Activated CD8-positive, alpha-beta memory T cell treated with anti-CD3 and anti-CD28 coated beads, Interleukin-2, amount 50 U/mL, for 48 hours (primary cell): ENCODE measurements at places on chromosomes 16 and 17.

DNA sequence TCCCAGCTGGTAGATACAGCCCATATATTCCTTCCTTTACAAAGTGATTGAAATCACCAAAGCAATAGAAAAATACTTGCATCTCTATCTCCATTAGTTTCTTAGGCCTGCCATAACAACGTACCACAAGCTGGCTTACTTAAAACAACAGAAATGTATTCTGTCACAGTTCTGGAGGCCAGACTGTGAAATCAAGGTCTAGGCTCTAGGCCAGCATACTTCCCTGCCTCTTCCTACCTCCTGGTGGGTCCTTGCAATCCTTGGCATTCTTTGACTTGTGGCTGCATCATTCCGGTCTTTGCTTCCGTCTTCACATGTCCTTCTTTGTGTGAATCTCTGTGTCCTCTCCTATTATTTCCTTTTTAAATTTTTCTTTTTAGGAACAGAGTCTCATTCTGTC lies 62.5 kb downstream of the ERCC4 start:
- DNase-seq = no peak

DNA sequence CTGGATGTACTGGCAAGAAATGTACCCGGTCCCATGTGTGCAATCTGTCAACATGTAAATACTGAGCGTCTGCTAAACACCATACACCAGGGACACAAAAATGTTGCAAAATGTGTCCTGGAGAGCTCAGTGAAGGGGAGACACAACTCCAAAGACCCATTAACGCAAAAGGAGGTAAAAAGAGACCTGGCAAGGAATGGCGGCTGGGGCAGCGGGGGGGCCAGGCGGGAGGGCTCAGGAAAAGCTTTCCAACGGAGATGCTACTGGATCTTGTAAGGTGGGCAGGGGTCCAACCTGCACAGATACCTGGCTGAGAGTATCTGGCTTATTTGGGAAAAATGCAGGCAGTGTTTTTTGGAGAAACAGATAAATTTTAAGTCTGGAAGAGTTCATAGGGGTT lies 40.7 kb downstream of the ADCY9 start:
- no peak for DNase-seq

- no peak for DNase-seq
Observed at GRCh38 chr17:10614536-10615155, 42.5 kb downstream of the MYH3 start.

- peak; percentile 55 for DNase-seq
Observed at GRCh38 chr17:21283482-21284318, 811 bp upstream of the MAP2K3 start.

GRCh38 chr16:59604354-59604753 lies 870.2 kb upstream of the GOT2 start:
- no peak for DNase-seq

DNA sequence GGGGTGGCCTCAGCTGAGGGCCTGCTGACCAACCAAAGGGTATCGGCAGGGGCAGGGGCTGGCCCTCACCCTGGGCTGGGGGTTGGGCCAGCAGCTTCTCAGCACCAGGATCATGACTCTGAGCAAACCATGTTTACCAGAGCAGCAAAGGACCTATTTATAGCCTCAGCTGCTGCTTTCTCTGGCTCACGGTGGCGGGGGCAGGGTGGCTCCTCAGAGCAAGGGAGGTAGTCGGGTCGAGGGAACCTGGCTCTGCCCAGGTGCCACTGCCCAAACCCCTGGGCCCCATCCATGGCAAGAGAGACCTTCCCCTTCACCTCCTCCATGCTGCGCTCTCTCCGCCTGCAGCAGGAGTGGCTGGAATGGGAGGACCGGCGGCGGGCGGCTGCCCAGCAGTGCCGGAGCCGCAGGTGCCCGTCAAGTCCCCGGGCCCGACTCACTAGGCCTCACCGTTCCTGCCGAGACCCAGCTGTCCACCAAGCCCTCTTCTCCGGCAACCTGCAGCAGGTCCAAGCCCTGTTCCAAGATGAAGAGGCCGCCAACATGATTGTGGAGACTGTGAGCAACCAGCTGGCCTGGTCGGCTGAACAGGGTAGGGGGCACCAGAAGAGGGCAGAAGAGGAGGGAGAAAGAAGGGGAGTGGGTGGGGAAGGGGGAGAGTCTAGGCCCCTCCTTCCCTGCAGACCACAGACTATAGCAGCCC lies at the start of gene ASB16:
ASB16 (plus strand) TSS at position 206 of the 703 bp plus-strand sequence; CDS start at position 292, 86 bp downstream.
- no peak for DNase-seq

DNA sequence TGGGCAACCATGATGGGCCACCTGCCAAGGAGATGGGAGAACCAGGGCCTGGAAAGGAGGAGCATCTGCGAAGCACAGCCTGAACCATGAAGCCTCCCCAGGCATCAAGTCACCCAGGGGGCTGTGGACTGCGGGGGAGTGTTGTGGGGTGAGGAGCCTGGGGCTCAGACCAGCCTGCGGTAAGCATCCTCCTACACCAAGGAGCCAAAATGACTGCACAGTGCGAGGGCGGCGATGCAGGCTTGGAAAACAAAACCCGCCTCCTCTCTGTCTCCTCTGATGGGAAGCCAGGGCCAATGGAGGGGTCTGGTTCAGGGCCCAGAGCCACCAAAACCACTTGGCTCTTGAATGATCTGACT lies 18.1 kb upstream of the MAF start:
- DNase-seq = peak; percentile 62

- DNase-seq = no peak
Observed at GRCh38 chr17:5413682-5414081, 5.8 kb downstream of the NUP88 start.

DNA sequence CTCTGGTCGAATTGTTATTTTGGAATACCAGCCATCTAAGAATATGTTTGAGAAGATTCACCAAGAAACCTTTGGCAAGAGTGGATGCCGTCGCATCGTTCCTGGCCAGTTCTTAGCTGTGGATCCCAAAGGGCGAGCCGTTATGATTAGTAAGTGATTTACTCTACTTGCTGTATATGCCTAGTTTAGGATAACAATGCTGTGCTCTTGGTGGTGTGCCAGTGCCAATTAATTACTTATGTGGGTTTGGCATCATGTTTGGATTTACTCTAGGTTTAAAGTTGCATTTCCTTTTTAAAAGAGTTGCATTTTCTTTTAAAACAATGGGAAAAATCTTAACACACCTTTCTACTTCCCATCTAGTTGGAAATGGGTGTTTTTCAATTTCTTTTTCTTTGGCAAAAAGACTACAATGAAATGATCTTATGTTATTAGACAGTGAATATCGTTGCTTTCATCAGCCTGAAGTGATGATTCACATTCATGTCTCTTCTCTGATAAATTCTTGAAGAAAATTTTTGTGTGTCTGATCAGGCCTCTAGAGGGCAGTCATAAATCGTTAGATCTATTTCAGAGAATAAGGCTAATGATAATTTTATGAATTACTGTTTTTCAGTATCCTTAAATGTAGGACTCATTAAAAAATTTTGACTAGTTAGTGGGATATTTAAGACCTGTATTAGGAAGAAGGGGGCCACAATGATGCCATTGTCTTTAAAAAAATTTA lies 5.6 kb downstream of the SF3B3 start:
- no peak for DNase-seq

DNA sequence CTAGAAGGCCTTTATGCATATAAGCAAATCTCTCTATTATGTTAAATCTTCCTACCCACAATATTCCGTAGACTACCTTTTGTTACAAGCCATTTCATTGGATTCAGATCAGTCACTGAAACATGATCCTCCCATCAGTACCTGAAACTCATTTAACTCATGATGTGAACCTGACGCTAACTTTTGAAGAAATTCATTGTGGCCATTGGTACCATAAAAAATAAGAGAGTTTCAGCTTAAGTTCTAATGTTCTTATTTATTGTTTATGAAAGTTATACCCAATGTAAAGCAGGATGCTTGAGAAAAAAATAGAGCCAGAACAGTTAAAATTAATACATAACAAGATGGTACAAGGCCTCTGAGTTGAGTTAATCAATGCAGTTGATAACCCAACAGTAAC lies 439.6 kb downstream of the KCNJ2 start:
- DNase-seq = no peak

GRCh38 chr16:77679901-77680300 lies 42.4 kb upstream of the NUDT7 start:
- no peak for DNase-seq

GRCh38 chr16:85515830-85516397 lies 97.2 kb upstream of the GSE1 start:
- DNase-seq = no peak

- peak; percentile 67 for DNase-seq
Observed at GRCh38 chr16:2912330-2913199, 834 bp downstream of the FLYWCH1 start.

- no peak for DNase-seq
Observed at GRCh38 chr16:87303431-87303930, 13.7 kb downstream of the C16orf95 start.

- DNase-seq = no peak
Observed at GRCh38 chr16:46923513-46924295, 39.5 kb downstream of the GPT2 start.

- no peak for DNase-seq
Observed at GRCh38 chr16:57070424-57070823, 22.0 kb upstream of the CPNE2 start.

GRCh38 chr17:56624309-56624708 lies 30.8 kb downstream of the NOG start:
- DNase-seq = no peak

DNA sequence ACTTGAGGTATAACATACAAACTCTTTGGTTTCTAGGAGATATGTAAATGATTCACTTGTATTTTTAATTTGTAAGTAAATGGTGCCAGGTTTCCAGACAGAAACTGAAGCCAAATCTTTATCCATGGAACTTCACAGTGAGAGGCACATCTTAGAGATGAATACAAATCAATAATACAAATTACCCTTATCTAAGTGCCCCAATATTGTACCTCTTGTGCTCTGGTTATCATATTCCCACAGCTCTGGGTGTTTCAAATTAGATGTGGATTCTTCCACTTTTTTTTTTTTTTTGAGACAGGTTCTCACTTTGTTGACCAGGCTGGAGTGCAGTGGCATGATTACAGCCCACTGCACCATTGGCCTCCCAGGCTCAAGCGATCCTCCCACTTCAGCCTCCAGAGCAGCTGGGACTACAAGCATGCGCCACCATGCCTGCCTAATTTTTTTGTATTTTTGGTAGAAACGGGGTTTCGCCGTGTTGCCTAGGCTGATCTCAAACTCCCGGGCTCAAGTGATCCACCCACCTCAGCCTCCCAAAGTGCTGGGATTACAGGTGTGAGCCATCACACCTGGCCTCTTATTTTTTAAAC lies 38.0 kb upstream of the DHX40 start:
- DNase-seq = no peak

DNA sequence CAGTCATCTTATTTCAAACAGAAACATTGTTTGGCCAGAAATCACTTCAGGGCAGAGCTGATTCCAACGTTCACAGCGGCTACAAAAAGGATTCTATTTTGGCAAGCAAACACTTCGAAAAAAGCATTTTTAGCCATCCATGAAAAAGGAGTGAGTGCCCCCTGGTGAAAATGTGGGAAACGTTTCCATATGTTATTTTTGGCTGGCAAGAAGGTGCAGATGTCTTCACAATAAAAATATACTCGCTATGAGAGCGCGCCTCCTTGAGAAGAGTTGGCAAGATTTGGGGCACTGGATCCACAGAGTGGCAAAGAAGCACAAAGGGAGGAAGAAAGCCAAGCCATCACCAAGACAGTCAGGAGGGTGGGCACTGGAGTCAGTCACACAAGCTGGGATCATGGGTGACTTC lies 191.1 kb downstream of the CHD9NB start:
- DNase-seq = no peak

DNA sequence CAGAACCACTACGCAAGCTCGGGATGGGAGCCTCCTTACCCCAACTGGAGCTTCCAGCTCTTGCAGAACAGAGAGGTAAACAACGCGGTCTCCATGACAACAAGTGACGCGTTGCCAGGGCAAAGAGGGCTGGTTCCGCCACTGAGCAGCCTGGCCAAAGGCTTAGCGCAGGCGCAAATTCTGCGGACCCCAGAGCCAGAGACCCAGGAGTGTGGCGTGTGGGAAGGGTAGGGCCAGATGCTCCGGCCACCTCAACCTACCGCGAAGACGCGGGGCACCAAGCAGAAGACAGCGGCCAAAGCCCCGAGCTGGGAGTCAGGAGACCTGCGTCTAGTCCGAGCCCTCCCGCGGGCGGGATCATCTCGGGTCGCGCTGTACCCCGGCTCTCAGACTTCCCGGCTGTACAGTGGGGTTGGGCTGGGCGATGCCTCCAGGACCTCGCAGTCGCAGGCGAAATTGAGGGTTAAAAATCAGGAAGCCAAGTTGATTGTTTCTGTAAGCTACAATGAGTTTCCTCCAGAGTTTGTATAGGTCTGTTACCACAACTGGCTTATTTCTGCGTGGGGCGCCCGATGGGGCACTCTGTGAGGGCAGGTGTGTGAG lies at the start of gene TEKT1:
TEKT1 (minus strand) TSS at position 69 of the 603 bp plus-strand sequence. CDS start 1,353 bp downstream, outside the sequence.
- DNase-seq = peak; percentile 76

DNA sequence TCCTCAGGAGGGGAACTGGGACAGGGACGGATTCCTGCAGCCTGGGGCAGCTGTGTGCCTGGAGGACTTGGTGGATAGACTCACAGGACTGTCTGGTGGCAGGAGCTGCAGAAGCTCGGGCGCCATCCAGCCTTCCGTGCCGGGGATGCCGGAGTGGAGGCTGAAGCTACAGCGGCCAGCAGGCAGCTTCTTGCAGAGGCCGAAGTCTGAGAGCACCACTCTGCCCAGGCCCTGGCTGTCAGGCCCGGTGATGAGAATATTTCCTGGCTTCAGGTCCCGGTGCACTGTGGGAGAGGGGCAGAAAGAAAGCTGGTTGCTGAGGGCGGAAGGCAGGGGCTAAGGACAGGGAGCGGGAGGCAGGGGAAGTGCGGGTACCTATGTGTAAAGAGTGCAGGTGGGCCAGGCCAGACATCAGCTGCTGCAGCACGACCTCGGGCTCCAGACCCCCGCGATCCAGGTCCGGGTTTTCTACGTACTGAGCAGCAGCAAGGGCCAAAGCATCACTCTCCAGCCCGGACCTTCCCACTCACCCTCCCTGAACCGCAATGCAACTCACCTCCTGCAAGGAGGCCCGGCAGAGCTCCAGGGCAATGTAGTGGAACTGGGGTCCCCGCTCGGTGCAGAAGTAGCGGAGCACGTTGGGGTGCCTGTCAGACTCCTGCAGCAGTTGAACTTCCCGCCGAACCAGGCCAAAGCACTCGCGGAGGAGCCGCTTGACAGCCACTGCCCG lies 16.1 kb downstream of the PLK1 start:
- no peak for DNase-seq

DNA sequence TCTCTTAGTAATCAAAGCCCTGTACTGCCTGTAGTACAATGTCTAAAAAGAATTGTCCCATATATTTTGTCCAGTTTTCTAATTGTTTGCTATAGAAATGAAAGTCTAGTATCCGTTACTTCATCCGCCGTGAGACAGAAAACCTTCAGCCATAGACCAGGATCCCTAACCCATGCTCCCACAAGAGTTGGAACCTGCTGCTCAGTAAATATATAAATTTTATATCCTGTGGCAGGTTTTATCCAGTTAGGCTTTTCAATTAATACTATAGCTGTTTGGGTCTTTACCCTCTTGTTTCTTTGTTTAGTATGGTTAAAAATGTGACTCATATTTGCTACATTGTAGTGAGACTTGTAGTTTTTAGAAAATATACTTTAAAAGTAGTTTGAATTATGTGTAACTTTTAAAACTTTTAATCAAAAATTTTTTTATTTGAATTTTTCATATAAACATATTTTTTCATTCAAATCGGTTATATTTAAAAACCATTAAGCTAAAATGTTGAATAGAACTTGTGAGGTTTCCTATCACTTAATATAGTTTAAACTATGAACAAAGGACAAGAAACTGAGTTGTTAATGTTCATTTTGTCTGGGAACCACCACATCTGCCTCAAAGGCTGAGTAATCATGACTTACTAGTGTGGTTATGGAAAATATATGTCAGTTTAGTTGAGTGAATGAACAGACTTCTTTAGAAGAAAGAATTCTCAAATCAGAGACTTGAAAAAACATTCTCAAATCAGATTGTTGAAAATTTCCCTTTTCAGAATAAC lies 54.8 kb downstream of the VMP1 start:
- DNase-seq = no peak
